ENCODE measurements at places on chromosomes 3 and 15.

- DNase-seq: no peak
Observed at GRCh38 chr15:31552482-31553099, 226.0 kb downstream of the KLF13 start.

DNA sequence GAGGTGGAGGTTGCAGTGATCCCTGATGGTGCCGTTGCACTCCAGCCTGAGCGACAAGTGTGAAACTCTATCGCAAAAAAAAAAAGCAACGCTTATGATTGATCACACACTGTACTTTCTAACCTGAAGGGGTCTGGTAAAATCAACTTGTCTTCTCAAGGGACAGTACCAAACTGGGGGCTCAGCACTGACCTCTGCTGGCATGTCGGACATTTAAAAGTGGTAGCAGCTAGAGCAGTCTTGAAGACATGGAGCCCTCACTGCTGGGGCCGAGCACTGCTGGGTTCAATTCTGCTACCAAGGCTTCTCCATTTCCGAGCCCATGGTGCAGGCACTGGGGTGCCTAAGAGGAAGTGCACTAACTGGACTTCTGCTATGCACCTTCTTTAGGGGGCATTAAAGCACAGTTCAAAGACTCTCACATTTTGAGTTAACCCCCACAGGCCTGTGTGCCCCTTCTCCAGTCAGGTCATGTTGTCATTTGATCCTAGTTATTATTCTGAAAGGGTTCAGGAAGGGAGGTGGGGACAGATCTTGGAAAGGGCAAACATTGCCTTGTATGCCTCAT lies 26.4 kb upstream of the LAMP3 start:
- DNase-seq: peak; percentile 29

- DNase-seq: no peak
Observed at GRCh38 chr3:40262331-40262730, 47.2 kb upstream of the EIF1B start.

- DNase-seq: no peak
Observed at GRCh38 chr3:170565495-170565894, 20.4 kb downstream of the SLC7A14 start.

- no peak for DNase-seq
Observed at GRCh38 chr3:126930936-126931600, 51.8 kb upstream of the PLXNA1 start.

GRCh38 chr3:142040941-142041491 lies 108.3 kb downstream of the TFDP2 start:
- DNase-seq: no peak

DNA sequence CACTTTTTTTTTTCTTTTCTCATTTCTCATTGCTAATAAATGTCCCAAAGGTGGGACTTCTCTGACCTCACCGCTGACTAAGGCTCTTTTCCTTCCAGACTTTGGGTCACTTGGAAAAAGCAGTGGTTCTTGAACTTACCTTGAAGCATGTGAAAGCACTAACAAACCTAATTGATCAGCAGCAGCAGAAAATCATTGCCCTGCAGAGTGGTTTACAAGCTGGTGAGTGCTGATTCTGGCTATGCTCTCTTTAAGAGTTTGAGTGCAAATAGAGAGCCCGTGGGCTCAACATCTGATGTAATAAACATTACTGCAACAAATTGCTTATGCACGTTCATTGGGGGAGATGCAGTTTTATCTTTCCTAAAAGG lies 2.0 kb downstream of the BHLHE40 start:
- DNase-seq: no peak

DNA sequence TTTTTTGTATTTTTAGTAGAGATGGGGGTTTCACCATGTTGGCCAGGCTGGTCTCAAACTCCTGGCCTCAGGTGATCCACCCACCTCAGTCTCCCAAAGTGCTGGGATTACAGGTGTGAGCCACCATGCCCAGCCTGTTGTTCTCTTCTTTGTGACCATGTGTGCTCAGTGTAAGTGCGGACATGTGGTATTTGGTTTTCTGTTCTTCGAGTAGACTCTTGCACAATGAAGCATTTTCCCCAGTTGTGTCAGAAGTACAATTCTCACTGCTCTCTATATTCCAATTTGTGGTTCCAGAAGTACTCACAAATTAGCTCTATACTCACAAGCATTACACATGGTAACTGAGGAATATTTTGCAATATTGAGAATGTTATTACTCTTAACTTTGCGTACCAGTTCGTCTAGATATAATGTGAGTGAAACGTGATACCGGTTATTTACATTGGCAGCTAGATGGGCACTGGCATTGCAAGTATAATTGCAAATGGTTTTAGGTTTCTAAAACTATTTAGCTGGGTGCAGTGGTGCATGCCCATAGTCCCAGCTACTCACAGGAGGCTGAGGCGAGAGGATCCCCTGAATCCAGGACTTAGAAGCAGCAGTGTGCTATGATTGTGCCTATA lies 34.2 kb upstream of the MTMR14 start:
- DNase-seq: no peak

GRCh38 chr15:66701422-66702034 lies 508 bp upstream of the SMAD6 start:
- DNase-seq: peak; percentile 62

DNA sequence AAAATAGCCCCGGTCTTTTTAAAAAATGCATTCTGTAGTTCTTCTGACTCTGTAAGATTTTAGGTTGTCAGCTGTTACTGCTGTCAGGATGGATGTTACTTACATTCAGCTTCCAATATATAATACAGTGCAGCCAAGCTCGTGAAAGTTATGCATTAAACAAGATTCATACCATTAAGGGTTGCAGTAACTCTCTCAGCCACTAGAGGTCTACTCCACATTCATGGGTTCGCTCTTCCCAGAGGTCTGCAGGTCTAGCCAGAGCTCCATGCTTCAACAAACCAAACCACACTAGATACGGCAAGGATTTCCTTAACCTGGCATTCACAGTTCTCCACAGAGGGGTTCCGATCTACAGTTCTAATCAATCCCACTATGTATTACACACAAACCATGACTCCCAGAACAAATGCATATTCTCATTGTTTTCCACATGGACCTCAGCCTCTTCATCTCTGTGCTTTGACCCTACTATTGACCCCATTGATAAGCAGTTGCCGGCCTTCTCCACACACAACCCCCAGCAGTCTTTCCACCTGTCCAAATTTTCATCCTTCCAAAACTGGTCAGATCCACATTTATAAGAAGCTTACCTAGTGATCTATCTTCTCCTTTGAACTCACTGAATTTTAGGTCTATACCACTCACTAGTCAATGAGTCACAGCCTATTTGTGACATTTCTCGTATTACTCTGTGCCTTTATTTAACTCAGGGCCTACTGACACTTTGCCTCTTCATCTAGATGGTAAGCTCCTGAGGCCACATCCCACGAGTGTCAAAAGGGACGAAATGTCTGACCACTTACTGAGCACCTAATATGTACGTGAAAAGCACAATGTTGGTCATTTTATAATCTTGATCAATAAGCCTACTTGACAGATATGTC lies 33.7 kb downstream of the RORA start:
- DNase-seq: peak; percentile 19

DNA sequence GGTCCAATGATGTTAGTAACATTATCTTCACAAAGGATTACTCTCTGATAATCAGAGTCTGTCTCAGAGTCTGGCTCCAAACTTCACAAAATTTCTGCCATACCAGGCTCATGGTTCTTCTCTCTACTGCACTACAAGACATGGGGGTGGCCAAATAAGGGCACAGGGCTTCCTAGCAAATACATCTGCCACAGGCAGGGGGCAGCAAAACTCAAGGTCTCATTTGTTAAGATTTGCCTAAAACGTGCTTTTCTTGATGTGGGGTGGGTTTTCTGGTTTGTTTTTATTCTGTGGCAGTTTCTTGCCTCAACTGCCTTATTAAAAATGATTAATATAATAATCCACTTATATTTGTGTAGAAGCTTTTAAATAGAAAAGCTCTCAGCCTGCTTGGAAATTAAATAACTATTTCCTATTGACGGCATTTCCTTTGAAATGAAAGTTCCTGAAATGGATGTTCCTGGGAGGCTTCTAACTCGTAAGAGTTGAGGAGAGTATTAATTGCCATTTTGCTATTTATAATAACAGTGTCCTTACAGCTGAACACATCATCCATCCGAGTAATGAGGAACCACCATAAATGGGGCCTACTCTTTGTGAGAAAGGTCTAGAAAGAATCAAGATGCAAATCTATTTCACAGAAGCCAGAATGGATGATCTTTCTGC lies 53.8 kb downstream of the SST start:
- peak; percentile 30 for DNase-seq

DNA sequence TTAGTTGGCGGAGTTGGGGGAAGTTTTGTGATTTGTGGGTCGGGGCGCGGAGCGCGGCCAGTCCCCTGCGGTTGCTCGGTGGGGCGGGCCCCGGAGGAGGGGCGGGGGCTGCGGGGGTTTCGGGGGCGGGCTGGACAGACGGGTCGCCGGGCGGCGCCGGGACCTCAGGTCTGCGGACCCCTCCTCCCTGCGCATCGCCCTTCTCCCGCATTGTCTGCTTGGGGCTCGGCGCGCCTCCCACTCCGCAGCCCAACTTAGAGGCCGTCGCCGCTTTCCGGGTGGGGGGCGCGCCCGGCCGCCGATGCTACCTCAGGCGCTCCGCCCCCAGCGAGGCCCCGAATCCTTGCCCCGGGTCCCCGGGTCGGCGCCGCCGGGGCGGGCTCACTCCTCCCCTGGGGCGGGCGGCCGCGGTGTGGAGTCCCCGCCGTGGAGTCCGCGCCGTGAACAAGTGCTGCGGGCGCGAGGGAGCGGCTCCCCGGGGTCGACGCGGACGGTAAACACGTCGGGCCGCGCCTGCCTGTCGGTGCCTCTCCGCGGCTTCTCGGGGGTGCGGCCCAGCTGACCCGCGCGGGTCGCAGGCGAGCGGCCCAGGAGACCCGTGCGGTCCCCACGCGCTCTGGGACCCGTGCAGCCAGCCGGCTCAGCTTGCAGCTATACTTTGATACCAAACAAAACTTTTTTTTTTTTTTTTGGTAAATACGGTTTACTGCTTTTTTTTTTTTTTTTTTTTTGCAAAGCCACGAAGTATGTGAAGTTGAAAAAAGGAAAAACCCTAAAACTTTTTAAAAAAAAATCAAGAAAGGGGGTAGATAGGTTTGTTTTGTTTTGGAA lies 624 bp downstream of the AKAP13 start:
- DNase-seq: no peak

DNA sequence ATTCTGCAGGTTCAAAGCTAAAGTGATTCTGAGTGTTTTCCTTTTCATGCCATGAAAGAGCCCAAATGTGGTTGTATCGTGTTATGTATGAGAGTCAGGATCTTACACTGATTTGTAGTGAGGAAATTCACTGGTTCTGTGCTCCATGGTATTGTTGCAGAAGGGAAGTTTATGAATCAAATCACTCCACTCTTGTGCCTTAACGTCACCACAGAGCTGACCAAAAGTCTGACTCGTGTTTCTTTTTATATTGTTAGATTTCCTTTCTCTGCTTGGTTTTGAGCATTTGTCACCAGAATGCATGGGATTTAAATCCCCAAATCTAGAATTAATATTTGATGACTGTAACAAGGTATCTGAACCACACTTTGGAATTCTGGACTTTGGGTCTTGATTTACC lies 29.1 kb upstream of the SLC30A4 start:
- no peak for DNase-seq

GRCh38 chr15:79004336-79004735 lies 59.5 kb upstream of the CTSH start:
- no peak for DNase-seq

GRCh38 chr15:22968366-22968765 lies 11.8 kb downstream of the CYFIP1 start:
- DNase-seq: no peak

DNA sequence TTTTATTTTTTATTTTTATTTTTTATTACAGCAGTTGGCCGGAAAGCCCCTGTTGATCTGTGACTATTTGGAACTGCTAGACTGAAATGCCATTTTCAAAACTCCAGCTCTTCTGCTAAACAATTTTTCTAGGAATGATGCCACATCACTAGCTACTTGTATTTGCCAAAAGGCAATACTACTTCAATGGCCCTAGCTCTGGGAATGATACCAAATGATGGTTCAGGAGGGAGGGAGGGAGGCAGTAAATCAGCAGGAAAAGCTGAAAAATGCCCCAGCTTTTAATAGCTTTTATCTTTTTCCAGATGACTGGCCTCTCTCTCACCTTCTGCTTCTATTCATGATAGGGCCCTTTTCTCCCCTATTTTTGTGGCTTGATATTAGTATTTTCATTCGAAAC lies 2.6 kb upstream of the CHL1 start:
- DNase-seq: no peak

Measured in COR-L47 (cell line).